ENCODE measurements at places on chromosomes 7 and 10.

DNA sequence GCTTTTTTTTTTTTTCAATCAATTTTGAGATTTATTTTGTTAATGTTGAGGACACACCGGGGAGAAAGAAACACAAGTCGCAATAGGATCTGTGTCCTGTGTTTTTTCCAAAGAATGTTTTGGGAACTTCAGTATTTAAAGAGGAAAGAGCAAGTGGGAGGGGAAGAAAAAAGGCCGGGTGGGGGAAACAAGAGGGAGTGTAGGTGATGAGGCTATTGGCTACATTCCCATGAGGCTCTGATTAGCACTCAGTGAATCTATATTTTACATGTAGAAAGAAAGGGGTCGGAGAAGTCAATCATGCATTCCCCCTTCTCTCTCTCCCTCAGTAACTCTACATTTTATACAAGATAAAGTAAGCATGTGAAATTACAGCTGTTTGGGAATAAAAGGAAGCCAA, 4.1 kb downstream of the ZNF680 start:
- DNase-seq = no peak

- no peak for DNase-seq
Observed at GRCh38 chr7:15600298-15600697, 38.5 kb upstream of the AGMO start.

- no peak for DNase-seq
Observed at GRCh38 chr10:4650582-4650981, 175.4 kb upstream of the AKR1E2 start.

GRCh38 chr10:79494871-79495705, 17.2 kb upstream of the EIF5AL1 start:
- no peak for DNase-seq

DNA sequence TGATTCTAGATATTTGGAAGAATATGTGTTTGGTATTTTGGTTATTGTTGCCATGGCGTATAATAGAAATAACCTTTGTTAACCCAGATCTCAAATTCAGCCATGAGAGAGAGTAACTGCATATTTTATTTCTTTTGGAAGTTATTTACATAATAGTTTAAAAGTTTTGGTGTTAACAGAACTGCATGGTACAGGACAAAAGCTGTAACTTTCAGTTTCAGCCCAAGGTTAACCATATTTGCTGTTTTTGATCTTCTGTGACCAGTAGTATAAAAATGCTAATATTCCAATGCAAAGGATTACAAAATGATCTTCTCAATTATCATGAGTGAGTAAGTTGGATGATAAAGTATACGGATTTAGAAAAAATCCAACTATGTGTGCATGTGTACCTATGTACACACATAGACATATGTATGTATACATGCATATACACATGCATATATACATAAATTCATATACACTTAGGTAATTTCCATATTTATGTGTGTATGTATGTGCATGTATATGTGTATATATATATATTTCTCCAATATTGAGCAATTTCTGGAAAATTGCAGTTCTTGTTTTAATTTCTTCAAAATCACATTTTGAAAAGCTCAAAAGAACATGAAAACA, 38.0 kb upstream of the PIP4K2A start:
- DNase-seq = no peak

- DNase-seq = no peak
Observed at GRCh38 chr10:133176546-133176945, 16.5 kb downstream of the KNDC1 start.

- no peak for DNase-seq
Observed at GRCh38 chr7:159032322-159032721, 112.3 kb downstream of the VIPR2 start.

- no peak for DNase-seq
Observed at GRCh38 chr7:100102950-100103840, 1.8 kb downstream of the AP4M1 start.

DNA sequence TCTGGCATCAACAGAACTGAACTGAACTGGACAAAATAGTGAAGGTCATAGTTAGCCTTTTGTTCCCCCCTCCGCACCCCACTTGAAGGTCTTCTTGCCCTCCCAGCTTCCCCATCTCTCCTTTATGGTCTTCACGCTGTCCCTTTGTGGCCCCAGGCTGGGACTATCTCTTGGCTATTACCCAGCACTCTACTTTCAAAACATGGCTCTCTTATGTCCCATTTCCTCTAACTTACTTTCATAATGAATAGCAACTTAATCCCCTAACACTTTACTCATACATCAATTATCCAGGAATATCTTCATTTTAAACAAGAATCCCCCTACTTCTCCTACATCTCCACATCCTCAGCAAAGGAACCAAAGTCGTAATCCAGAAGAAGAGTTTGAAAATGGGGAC, 135.3 kb upstream of the ITGB1 start:
- no peak for DNase-seq

GRCh38 chr7:28617308-28617880, 205.1 kb downstream of the CREB5 start:
- DNase-seq = no peak

DNA sequence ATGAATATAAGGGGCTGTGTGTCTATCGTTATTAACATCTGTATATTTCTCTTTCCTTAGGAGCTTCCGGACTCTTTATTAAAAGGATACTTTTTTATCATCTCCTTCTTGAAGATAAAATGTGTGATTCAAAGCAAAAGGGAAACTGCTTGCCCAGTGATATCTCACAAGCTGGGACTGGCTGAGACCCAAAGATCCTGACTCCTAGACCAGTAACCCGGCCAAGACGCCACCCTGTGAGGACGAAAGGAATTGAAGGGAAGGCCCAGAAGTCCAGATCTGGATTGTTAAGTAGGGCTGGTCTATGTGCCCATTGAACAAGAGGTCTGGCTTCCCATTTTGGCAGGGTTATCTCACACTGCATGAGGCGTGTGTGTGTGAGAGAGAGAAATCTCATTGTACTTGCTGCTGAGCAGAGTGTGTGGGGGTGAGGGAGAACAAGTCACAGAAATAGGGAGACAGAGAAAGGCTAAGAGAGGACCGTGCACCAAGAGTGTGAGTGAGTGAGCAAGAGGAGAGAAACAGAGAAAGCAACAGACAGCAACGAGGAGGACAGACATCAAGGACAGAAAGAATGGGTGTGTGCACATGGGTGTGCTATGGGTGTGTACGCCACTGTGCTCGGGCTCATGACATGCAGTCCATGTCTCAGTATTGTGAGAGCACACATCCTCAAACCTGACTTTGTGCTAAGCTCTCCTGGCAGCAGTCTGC, 75.4 kb downstream of the PLXNA4 start:
- no peak for DNase-seq

GRCh38 chr7:40824461-40824860, 689.7 kb downstream of the SUGCT start:
- no peak for DNase-seq

- peak; percentile 69 for DNase-seq
Observed at GRCh38 chr7:140230861-140231770, 54.3 kb upstream of the KDM7A start.

DNA sequence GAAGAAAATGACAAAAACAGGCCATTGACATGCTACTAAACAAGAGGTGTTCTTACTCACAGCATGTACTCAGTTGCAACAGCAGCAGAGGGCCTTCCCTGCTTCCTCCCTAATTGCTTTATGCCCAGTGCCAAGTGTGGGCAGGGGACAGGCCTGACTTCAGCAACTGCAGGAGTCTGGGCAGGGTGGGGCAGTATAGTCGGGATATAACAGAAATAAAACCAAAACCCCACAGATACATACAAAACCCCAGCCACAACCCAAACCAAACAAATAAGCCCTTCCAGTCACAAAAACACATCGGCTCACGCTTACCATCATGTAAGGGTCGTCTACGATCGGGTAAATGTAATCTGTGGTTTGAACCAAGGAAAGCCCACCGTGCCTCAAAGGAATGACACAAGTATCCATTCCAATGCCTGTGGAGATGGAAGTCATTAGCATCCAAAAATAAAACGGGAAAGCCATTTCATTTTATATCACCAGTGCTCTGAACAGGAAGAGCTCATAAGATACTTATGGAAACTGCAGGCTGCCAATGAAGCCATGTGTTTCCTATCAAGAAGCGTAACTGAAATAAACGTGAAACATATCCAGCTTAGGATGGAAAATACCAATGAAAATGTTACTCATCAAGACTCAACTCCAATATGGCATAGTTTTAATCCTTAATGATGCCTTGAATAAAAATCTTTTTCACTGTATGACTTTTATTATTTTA, 9.5 kb downstream of the SEPHS1 start:
- DNase-seq = no peak

GRCh38 chr7:44263326-44264082, 61.9 kb downstream of the CAMK2B start:
- no peak for DNase-seq

DNA sequence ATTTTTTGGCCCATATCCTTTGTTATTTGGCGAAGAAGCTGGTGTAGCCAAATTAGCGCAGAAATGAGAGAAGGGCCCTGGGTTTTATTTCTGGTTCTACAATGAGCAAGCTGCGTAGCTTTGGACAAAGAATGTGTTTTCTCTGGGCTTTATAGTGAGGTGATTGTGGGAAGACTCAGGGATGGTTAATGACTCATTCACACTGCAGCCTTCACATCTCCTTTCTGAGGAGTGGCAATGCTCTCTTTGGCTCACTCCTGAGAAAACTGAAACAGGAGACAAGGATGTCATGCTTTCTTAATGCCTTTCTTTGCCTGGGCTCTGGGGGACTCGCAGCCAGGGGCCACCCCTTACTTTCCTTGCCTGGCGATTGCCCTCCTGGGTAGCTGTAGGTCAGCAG, 271.0 kb upstream of the PODXL start:
- DNase-seq = no peak

DNA sequence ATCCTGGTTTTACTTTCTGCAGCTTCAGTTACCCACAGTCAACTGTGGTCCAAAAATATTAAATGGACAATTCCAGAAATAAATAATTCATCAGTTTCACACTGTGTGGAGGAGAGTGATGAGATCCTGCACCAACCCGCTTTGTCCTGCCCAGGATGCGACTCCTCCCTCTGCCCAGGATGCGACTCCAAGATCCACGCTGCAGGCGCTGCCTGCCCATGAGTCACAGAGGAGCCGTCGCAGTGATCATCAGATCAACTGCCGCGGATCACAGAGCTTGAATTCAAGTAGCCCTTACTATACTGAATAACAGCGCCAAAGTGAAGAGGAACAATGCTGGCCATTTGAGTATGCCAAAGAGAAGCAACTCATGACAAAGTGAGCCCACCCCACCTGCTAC, 61.5 kb downstream of the GRB10 start:
- DNase-seq = no peak

- no peak for DNase-seq
Observed at GRCh38 chr10:128286762-128287500, 160.7 kb upstream of the MKI67 start.

DNA sequence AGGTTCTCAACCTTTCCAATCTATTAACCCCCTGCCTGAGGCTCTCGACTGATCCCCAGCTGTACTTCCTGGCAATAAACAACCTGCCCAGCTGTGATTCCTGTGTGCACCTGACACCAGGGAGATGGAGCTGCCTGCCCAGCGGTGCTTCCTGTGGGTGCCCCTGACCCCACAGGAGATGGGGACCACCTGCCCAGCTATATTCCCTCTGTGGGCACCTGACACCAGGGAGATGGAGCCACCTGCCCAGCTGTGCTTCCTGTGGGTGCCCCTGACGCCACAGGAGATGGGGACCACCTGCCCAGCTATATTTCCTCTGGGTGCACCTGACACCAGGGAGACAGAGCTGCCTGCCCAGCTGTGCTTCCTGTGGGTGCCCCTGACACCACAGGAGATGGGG, 184.0 kb downstream of the DIP2C start:
- no peak for DNase-seq

DNA sequence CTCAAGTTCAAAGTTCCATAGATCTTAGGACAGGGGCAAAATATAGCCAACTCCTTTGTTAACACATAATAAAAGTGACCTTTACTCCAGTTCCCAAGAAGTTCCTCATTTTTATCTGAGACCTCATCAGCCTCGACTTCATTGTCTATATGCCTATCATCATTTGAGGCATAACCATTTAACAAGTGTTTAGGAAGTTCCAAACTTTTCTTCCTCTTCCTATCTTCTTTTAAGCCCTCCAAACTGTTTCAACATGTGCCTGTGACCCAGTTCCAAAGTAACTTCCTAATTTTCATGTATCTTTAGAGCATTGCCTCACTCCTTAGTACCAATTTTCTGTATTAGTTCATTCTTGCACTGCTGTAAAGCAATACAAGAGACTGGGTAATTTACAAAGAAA, 569.1 kb downstream of the ANKRD7 start:
- no peak for DNase-seq

- no peak for DNase-seq
Observed at GRCh38 chr10:3542185-3542611, 242.8 kb downstream of the KLF6 start.

DNA sequence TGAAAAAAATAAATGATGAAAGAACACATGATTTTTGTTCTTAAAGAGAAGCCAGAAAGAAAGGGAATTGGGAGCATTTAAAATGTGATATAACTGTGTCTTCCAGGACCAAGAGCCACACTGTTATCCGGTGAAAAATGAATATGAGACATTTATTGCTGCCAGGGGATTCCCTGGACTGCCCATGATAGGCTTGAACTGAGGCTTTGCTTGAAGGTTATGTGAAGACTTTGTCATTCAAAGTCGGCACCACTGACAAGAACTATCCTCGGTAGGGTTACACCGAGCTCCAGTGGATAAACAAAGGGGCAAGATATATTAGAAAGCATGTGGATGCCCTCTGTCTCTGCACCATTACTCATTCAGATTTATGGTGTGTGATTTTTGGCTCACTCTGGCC, 125.4 kb upstream of the MINDY3 start:
- DNase-seq = no peak

DNA sequence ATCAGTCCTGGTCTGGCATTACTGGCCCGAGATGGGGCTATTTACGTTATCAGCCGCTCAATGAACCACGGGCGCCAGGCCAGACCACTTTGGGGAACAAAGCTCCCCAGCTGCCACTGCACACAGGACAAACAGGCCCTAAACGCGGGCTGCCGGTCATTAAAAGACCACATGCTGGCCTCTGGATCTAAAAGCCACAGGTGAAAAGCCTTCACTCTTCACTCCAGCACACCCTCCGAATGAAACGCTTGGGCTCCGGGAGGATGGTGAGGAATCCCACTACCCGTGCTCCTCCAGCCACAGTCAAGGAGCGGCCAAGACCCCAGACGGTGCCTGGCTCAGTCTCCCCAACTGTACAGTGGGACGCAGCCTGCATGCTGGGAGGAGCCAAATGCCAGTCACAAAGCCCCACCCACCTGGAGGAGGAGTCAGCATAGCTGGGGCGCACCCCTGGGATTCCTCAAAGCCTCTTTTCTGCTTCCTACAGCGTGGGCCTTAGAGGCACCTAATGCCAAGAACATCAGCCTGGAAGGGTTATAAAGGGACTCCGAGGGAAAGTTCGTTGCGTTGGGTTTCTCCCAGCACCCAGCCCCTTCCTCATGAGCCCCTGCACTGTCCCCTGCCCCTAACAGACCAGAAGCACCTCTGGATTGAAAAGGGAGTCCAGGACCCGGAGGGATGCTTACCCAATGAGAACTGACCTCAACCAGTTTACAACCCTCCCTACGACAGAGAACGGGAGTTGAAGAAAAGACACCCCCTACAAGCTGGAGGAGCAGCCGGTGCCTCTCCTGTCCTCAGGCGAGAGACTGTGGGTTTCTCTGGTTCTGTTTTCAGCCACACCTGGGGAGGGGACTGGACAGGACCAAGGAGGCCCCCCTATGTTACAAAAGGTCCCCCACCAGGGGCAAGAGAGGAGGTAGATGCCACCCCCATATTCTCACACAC, 4.7 kb downstream of the PDGFA start:
- DNase-seq = no peak

All from B cell (primary cell).